ENCODE measurements at places on chromosomes 4 and X. TPM values are rescaled to one million over a fixed set of nuclear protein-coding genes. Genes with fewer than 3 reads are reported as not detected.

Gene NRK
- 4.1 TPM for total RNA-seq

Gene PSAPL1
- not detected for total RNA-seq

Gene MTTP
- 0.25 TPM for total RNA-seq

Gene CWH43
- not detected for total RNA-seq

Gene MAGEA10
- not detected for total RNA-seq

Gene RPS6KA6
- 4.2 TPM for total RNA-seq

Gene SRPK3
- not detected for total RNA-seq

Gene FGF5
- 0.98 TPM for total RNA-seq

Gene NIPAL1
- 0.90 TPM for total RNA-seq

Gene DCLK2
- 4.5 TPM for total RNA-seq

Gene ATP2B3
- not detected for total RNA-seq

Gene SEPTIN6
- 7.0 TPM for total RNA-seq

Gene DHRSX
- total RNA-seq: 38.8 TPM

Gene IRS4
- not detected for total RNA-seq

Gene CYTL1
- total RNA-seq: 12.5 TPM

Gene ADGRA3
- total RNA-seq: 22.8 TPM

Gene C4orf36
- total RNA-seq: 0.81 TPM

Gene ANOS1
- total RNA-seq: 7.5 TPM

Gene IGSF1
- total RNA-seq: 0.09 TPM

Gene PLS3
- 309 TPM for total RNA-seq

Gene MAP7D2
- total RNA-seq: 1.2 TPM

Gene PF4V1
- not detected for total RNA-seq

Gene S100G
- total RNA-seq: not detected

Gene PWWP3B
- 8.1 TPM for total RNA-seq

Gene SMIM43
- 1.1 TPM for total RNA-seq

Gene CD40LG
- not detected for total RNA-seq

Gene LRP2BP
- total RNA-seq: 0.74 TPM

Gene RAB40A
- total RNA-seq: 0.27 TPM

Gene PNMA3
- under 0.01 TPM for total RNA-seq

Gene CENPVL2
- total RNA-seq: 0.41 TPM

Gene AR
- 6.3 TPM for total RNA-seq

Gene MAGEB2
- total RNA-seq: not detected

Gene OTC
- not detected for total RNA-seq

Gene NXF2B
- not detected for total RNA-seq

Gene ZFP42
- not detected for total RNA-seq

Gene IGBP1
- total RNA-seq: 117 TPM

Gene NAT8L
- 0.09 TPM for total RNA-seq

Gene TMEM150C
- 1.9 TPM for total RNA-seq

Gene EMCN
- 0.90 TPM for total RNA-seq

Gene SLC25A4
- total RNA-seq: 4.3 TPM

Gene HS6ST2
- total RNA-seq: not detected

Gene FREM3
- not detected for total RNA-seq

Gene CXCL11
- total RNA-seq: not detected

Gene FGFR3
- 0.45 TPM for total RNA-seq

Gene KLHL4
- total RNA-seq: 5.0 TPM

Gene UGT2A3
- not detected for total RNA-seq

Gene NDP
- 0.41 TPM for total RNA-seq

Gene PRDM5
- total RNA-seq: 18.4 TPM

Gene SSX3
- not detected for total RNA-seq

Gene AMBN
- not detected for total RNA-seq

Gene CFAP99
- total RNA-seq: not detected

Gene SHOX
- total RNA-seq: not detected

Gene GAB3
- 1.2 TPM for total RNA-seq

Gene MAGEC1
- not detected for total RNA-seq
